COLO829 (cell line): ENCODE measurements at places on chromosomes 6 and 20.

GRCh38 chr6:12436224-12436623 is 146.1 kb downstream of the EDN1 start:
- DNase-seq, result no peak

- DNase-seq, result no peak
Measured at GRCh38 chr6:159790956-159791598, 810 bp downstream of the MRPL18 start.

GRCh38 chr6:56491606-56492328 is 150.9 kb downstream of the DST start:
- no peak for DNase-seq

DNA sequence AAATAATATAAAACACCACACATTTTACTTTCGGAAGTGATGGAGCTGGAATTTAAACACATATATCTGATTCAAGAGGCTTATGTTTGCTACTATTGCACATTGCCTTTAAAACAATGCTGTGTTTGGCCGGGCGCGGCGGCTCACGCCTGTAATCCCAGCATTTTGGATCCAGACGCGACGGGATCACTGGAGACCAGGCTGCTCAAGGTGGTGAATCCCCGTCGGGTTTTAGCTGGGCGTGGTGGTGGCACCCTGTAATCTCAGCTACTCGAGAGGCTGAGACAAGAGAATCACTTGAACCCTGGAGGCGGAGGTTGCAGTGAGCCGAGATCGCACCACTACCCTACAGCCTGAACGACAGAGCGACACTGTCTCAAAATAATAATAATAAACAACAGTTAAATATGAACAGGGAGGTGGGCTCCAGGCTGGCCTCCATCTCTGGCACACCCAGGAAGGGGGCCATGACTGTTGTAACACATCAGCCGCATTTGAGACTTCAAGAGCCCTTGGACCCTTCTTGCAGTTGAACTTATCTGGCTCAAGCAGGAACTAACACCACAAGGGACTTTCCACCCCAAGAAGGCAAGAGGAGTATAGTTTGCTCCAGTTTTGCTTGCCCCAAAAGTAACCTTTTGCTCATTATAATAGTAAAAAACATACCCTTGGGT is 127.1 kb upstream of the ZNF184 start:
- DNase-seq, result no peak

- no peak for DNase-seq
Measured at GRCh38 chr6:14943116-14943515, 302.8 kb upstream of the JARID2 start.

DNA sequence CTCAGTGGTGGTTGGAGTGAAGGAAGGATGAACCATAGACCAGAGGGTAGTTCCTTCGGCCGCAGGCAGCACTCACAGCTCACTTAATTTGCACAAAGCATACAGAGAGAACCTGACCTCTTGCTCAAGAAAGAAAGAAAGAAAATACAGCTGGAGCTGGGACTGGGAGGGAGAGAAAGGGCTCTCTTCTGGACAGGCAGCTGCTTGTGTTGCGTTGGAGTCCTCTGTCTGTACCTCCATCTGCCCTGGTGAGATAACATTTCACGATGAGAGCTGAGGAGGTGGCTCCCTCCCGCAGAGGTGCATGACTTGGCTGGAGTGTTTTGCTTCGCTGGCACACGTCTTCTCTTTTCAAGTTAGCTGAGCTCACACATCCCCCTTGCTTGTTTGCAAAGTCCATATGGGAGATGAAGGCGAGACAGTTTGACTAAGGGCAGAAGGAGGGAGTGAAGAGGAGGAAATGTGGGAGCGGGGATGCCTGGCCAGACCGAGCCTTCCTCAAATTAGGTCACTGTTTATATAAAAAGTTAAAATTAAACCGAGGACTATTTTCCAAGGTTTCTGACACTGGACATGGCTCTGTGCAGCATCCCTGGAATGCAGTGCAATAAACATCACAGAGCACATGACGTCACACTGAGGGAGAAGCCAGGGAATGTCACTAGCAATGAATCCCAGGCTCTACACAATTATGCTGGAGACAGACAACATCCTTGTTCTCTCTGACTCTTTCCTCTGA is 359.4 kb downstream of the CD83 start:
- DNase-seq, result peak; percentile 85
